C1 segment of cervical spinal cord (tissue), 14 donors: ENCODE measurements at places on chromosomes 3 and 15.

- DNase-seq = no peak
Observed at GRCh38 chr3:119555309-119555735, 4.1 kb downstream of the CD80 start.

DNA sequence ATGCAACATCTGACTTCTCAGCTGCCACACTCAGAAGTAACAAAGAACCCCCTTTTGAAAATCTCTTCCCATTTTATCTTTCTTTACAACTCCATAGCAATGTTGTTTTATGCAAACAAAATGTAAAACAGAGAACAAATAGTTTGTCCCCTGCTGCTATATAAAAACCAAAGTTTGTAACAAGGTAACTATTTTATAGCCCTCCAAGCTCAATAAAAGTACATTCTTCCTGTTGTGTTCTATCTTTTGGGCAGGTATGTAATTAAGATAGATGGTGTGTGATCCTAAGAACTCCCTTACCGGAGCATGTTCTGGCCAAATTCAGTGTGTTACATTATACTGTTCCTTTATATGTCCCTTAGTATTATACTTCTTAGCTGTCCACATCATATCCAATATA, 12.6 kb upstream of the CGNL1 start:
- DNase-seq = no peak

DNA sequence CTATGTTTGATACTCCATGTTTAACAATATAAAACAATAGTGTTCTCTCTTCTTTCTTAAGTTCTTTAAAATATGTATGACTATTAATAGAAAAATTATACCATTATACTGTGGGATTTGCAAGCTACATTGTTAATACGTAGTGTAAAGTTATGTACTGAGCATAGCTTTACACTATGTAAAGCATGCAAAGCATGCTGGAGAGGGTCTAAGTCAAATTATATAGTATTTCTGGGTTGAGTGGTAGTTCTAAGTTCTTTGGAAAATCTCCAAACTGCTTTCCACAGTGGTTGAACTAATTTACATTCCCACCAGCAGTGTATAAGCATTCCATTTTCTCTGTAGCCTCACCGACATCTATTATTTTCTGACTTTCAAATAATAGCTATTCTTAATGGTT, 253.0 kb downstream of the RAP2B start:
- no peak for DNase-seq

GRCh38 chr15:22229990-22230819, 149.9 kb downstream of the OR4M2 start:
- no peak for DNase-seq

DNA sequence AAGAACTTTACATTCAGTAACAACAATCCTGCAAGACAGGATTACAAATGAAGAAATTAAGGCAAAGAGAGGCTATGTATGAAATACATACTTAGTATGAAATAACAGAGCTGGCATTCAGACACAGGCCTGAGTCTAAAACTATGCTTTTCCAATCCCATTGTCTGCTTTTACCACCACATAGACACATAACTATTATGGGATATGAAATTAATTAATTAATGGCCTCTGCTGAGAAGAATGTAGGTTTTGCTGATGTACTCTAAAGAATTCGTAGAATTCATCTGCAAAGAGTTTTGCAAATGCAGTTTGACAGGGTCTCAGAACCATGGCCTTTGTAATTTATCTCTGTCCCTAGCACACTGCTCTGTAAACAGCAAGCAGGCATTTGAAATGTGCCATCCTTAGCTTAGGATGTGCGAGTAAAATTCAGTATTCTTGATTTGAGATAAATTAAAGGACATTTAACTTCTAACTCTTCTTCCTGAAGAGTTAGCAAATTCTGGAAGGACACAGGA, 54.5 kb upstream of the BOC start:
- no peak for DNase-seq

- no peak for DNase-seq
Observed at GRCh38 chr15:59438625-59439290, 772 bp downstream of the FAM81A start.

- no peak for DNase-seq
Observed at GRCh38 chr3:51684971-51685751, 14.1 kb downstream of the TEX264 start.

DNA sequence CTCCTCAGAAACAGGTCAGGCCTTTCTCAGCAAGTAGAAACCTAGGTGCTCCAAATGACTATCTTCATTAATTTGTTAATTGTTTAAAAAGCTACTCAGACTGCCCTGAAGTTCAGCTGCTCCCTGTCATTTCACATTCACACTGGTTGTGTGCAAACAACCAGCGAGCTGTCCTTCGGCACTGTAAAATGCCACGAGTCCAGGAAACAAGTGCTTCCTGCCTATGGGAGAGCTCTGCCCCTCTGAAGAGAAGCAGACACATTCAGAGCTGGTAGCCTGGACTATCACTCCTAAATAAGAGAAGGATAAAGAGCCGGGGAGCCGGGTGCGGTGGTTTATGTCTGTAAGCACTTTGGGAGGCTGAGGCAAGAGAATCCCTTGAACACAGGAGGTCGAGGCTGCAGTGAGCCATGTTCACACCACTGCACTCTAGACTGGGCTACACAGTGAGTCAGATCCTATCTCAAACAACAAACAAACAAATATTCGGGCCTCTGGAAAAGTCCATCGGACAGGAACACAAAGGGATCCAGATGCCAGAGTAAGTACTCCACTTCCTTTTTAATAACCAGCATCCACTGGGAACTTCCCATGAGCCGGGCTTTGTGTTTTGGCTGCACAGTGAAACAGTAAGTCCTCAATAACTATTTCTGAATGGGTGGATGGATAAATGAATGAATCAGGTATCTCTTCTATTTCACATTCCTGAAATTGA, 114.4 kb upstream of the WNT5A start:
- no peak for DNase-seq

GRCh38 chr3:155079746-155080487, at the start of gene MME:
Gene MME (plus strand): TSS chr3:155080319. CDS start chr3:155084168, 3,849 bp downstream.
- DNase-seq = no peak

DNA sequence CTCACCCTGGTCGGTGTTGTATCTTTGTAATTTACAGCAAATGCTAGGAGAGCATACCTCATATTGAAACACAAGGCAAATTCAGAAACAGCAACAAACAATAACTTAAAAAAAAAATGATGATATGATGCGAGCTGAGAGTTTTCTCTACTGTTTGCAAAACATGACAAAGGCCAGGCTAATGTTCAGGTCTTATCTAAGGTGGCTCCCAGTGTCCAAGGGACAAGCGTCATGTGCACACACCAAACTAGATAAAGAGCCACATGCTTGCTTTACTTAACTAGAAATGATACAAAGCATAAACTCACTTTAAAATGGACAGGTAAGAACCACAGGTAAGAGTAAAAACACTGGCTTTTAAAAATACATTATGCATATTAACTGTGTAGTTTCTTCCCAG, 375.9 kb downstream of the FOXP1 start:
- DNase-seq = no peak

DNA sequence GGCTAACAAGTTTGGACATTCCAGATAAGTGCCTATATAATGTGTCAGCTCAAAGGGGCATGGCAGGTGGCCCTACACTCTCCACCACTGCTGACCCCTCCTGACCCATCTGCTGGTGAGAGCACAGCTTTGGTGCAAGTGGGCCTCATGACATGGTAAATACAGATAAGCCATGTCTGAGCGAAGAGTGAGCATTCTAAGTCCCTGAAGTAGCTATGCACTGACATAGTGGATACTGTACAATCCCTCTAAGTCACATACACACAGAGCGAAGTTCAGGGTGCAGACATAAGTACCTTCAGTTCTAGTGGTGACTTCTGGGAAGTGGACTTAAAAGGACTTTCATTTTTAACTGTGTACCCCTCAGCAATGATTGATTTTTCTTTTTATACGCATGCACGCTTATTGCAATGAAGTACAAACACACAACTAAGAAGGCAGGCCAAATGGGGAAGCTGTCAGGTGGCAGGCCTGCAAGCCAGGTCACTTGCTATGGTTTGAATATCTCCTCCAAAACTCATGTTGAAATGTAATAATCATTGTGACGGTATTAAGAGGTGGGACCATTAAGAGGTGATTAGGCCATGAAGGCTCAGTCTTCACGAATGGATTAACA, 41.5 kb downstream of the TBC1D2B start:
- no peak for DNase-seq
